KG1 (cell line): ENCODE measurements at places on chromosomes 4 and X.

- DNase-seq: peak; percentile 77
These were observed 921 bp upstream of the SETD7 start for GRCh38 chr4:139556724-139557555.

DNA sequence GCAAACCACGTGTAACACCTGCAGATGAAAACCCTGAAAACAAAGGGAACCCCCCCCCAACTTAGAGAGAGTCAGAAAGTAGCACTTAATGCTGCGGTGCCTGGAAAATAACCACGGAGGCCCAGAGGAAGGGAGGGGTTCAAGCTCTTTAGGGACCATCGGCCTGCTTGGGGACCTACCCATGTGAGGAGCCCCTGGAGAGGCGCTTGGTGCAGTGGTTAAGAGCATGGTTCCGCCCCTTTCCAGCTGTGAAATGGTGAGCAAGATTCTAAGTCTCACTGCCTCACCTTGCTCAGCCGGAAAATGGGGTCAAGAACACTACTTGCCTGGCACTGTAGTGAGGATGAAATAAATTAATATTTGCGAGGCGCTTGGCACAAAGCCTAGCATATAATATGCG, 13.8 kb downstream of the SLC25A5 start:
- no peak for DNase-seq

DNA sequence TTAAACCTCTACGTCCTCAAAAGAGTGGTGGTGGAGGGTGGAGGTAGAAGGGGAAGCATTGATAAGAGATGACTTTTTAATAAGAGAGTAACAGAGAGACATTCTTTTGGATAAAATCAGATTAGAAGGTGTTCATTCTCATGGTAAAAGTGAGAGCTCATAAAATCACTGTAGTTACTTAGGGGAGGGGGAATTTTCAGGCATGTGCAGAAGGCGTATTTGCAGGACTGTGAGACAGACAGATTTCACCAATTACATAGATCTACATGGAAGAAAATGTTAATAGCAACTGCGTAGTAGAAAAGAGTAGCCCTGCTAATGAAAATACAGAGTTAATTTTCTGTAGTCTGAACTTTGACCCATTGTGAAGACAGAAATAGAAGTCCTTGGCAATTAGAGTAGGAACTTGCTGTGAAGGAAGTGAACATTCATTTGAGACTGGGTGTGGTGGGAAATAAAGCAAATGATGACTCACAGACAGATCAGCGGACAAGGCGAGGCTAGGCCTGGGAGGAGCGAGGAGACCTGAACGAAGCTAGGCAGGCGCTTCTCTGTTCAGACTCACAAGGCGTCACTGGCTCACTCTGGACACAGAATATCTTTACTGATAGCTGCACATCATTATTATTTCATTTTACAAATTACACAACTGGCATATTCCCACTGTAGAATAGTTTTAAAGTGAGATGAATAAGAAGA, 57.2 kb upstream of the FAM9C start:
- no peak for DNase-seq

DNA sequence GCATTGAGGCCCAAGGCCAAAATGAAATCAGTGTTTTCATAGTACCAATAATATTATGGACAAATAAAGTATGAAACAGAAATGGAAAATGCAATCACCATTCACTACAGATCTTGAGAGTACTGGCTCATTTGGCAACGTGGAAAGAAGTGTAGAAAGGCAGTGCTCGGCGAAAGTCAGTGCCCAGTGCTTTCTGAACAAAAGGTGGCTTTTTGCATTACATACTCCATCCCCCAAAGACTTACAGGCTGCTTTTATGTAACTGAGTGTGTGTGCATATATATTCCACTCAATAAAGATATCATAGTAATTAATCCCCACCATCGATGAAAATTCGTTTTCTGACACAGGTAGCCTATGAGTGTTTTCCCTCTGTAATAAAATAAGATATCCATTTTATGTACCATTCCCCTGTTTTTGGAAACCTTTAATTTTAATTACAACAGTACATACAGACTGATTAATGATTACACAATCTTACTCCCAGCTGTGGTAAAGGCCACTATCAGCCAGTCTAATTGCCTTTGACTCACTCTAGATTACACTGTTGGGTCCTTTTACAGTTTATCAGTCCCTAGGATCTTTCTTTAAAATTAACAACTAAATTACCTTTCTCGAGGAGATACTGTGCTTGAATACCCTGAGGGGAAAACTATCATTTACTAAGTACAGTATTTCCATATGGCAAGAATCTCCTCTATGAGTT, 65.9 kb downstream of the MAD2L1 start:
- DNase-seq: no peak

DNA sequence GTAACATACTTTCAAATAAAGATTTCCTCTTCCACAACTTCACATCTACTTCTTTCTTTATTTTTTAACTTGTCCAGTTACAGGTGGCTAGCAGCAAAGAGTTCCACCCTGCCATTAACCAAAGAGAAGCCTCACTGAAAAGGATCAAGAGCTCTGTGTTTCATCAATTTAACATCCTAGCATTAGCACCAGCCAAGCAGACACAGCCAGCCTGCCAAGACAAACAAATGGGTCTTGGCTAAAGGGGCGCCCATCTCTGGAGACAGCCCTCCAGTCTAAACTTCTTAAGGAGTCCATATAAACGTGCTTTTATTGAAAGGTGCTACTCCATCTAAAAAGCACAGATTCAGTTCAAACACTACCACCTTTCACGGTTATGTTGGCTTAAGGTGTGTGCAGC, 105.3 kb downstream of the ADAMTS3 start:
- DNase-seq: no peak

DNA sequence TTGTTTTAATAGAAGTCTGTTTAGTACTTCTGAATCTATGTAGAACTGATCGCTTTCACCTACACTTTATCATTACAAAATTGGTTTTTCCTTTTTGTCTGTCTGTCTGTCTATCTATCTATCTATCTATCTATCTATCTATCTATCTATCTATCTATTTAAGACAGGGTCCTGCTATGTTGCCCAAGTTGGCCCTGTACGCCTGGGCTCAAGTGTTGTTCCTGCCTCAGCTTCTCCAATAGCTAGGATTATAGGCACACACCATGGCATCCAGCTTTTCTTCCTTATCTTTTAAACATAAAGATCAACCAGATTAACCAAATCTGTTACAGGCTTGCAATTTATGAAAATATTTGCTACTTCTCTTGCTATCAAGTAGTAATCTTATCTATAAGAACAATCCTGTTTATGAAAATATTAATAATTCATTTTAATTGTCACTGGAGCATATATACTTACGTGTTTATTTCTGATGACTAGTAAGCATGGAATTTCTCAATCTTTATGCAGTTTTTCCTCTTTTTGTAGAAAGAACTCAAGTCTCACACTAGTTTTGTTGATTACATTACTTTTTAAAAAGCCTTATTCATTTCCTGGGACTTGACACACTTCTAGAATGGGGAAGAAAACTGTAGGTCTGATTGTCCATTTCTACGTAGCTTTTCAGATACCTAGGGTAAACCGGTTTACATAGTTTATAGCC, 24.5 kb downstream of the KIAA0232 start:
- no peak for DNase-seq

GRCh38 chr4:174663216-174663615, 140.9 kb upstream of the HPGD start:
- no peak for DNase-seq

- no peak for DNase-seq
These were observed 256.7 kb downstream of the SPOCK3 start for GRCh38 chr4:166977596-166977995.

DNA sequence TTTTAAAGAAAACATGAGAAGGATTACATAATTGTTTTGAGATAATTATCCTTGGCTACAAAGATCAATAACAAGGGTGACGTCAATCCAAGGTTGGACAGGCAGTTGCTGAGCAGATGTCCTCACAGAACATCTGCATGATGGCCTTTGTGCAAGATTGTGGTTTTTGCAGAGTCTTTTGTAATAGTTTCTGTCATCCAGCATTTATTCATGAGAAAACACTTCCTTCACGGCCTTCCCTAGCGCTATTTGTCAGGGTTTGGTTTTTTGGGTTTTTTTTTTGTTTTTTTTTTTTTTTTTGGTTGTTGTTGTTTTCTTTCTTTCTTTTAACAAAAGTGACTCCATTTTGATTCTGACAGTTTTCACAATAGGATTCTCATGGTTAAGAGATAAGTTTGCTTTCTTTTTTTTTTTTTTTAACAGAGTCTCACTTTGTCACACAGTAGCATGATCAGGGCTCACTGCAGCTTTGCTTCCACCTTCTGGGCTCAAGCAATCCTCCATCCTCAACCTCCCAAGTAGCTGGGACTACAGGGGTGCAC, 31.5 kb upstream of the ELF2 start:
- no peak for DNase-seq

DNA sequence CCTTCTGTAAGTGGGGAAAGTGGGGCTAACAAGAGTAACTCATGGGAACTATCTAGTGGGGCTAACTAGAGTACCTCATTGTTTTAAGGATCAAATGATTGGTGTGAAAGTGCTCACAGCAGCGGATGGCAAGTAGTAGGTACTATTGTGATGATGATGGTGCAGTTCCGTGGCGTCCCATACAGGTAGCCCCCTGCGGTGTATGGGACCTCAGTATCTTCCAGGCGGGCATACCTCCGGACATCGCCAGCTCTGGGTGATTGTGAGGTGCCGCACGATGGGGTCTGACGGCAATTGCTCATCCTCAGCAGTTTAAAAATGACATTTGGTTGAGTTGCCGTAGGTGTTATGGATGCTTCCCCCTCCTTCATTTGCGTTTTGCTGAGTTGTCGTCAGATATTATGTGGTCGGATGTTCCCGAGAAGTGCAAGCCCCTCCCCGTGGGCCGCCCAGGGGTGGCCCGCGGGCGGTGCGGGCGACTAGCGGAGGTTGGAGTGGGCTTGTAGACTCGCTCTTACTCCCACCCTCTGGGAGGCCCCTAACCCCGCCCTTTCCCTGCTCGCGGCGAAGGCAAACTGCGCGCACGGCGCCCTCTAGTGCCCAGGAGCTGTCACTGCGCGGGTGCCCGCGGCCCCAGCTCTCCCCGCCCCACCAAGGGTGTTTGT, 18.3 kb upstream of the GPR101 start:
- DNase-seq: no peak

DNA sequence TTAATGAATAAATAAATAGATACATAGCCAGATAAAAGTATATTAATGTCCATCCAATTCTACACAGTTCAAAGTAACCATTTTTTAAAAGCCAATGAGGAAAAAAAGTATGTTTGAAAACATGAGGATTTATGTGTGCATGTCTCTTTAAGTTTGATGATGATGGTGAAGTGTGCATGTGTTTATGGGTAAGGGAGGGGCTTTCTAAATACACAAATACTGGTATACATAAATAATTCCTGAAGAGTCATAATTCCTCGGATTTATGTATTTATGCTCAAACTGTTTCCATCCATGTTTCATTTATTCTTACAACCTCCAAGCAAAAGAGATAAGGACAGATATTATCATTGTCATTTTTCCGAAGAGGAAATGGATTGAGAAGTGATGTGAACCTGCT, 75.4 kb downstream of the ENOX2 start:
- no peak for DNase-seq

GRCh38 chrX:130261296-130261893, 7.3 kb downstream of the ZNF280C start:
- DNase-seq: no peak

GRCh38 chr4:1644891-1645657, 39.0 kb downstream of the FAM53A start:
- no peak for DNase-seq

DNA sequence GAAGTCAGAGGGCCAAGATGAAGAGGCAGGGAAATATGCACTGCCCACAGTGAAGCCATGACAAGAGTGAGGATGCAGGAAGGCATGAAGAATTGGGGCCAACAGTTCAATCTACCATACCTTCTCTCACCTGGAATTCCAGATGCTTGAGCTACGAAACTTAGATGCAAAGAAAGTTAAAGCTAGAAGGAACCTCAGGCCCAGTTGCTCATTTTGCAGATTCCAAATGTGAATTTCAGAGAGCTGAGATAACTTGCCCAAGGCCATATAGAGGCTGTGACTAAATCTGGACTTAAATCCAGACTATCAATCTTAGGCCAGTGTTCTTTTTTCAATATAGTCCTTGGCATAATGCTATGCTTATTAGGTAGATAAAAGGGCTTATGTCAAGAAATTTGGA, 92.7 kb downstream of the SRPX start:
- DNase-seq: no peak

DNA sequence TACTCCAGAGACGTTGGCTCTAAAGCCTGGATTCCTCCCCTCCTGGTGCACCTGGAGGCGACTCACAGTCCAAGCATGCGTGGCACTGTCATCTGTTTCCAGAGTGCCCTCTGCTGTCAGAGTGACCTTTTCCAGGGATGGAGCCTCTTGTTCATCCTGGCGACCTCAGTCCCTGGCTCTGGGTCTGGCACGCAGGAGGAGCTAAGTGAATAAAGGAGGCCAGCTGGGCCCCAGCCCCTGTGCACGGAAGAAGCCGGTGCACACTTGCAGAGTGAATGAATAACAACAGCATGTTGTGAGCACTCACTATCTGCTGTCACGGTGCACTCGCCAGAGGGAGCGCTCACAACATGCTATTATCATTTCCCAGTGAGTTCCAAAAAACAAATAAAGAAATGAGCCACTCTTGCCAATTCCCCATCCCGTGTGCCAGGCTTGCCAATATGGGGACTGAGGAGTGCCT, 27.8 kb upstream of the PSAPL1 start:
- DNase-seq: no peak

DNA sequence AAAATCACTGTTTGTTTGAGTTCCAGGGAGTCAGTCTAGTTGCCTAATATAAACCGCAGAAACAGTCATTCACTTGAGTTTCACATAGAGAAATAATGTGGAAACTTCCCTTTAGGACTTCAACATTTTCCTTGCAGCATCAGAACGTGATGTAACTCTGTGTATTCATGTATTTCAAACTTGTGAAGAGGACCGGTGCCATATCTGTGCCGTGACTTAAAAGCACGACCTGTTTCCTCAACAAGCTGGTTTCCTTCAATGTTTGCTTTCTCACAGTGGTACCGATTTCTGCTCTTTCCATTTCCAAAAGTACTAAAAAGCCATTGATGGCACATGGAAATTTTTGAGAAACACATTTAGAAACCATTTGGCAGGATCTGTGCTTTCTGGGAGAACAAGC, 166.6 kb upstream of the RAPGEF2 start:
- DNase-seq: no peak

DNA sequence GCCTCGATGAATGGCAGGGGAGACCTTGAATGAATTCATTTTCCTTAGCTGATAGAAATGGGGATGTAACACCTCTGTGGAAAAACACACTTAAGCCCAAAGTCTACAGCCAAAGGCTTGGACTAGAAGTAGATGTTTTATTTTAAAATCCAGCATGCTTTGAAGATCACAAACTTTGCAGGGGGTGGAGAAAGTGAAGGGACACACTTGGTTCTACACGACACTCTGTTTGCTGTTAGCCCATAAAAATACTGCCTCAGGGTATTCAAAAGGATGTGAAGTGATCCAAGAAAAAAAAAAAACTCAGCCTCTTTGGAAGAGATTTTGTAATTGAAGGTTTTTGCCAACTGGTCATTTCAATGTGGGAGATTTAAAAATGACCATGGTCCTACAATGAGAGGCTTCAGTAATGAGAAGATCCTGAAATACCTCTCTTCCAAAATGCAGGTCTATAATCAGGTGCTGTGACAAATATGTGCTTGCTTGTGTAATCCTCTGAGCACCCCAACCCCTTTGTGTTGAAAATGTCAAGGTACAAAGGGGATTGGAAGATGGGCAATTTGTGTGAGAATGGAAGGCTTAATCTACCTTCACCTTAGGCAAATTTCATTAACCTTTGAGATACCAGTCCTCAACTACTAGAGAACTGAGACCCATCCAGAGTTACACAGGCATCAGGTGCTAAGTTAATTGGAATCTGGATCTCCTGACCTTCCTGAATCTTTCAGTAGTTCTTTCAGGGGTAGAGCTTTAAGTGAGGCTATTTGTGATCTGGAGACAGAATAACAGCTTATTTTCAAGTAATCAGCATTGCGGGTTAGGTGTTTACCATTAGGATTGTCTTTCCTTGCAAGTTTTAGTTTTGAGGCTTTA, 82.5 kb downstream of the HS6ST2 start:
- no peak for DNase-seq
